ENCODE measurements at places on chromosomes 11 and 22.

- DNase-seq = no peak
Measured at GRCh38 chr22:39703091-39703490, 132.5 kb downstream of the CACNA1I start.

- DNase-seq = no peak
Measured at GRCh38 chr11:61163714-61164605, 2.7 kb upstream of the VPS37C start.

- DNase-seq = no peak
Measured at GRCh38 chr11:103085758-103086365, 6.1 kb downstream of the DCUN1D5 start.

DNA sequence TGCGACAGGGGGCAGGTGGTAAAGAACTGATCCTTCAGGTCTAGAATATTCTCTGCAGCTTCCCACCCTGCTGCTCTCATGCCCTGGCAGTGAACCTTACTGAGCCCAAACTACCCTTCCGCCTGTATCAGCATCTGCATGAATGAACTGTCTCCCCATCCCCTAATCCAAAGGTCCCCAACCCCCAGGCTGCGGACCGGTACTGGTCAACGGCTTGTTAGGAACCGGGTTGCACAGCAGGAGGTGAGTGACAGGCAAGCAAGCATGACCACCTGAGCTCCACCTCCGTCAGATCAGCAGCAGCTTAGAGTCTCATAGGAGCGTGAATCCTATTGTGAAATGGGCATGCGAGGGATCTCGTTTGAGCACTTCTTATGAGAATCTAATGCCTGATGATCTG lies 58.2 kb upstream of the LMO1 start:
- no peak for DNase-seq

- DNase-seq = no peak
Measured at GRCh38 chr22:43476751-43477725, 65.2 kb downstream of the MPPED1 start.

DNA sequence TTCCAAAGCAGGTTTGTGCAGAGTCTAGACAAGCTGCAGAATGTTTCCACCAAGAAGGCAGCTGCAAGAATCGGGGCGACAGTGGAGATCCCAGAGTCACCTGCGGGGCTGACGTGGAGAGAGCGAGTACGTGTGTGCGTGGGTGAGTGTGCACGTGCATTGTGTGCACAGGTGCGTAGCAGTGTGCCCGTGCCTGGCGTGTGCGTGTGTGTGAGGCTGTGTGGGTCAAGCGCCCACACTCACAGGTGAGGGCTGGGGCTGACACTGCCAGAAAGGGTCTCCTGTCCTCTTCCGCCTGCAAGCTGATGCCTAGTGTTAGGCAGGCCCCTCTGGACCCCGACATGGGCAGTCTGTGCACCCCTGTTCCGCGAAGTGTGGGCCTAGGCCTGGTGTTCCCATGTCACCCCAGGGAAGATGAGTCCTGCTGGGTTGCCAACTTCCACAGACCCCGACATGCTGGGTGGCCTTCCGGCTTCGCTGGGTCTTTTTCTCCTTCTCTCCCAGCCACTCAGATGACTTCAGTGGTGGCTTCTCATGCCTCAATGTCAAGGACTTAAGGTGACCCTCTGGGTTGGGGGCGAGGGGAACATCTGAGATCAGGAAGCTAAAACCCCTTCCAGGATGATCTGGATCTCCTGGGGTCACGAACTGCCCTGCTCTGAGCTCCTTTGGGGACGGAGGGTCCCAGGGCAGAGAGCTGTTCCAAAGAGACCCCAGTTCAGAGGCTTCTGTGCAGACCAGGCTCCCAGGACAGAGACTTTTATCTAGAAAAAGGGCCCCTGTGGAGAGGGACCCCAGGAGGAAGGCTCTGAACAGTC lies 10.4 kb upstream of the SYT8 start:
- no peak for DNase-seq

DNA sequence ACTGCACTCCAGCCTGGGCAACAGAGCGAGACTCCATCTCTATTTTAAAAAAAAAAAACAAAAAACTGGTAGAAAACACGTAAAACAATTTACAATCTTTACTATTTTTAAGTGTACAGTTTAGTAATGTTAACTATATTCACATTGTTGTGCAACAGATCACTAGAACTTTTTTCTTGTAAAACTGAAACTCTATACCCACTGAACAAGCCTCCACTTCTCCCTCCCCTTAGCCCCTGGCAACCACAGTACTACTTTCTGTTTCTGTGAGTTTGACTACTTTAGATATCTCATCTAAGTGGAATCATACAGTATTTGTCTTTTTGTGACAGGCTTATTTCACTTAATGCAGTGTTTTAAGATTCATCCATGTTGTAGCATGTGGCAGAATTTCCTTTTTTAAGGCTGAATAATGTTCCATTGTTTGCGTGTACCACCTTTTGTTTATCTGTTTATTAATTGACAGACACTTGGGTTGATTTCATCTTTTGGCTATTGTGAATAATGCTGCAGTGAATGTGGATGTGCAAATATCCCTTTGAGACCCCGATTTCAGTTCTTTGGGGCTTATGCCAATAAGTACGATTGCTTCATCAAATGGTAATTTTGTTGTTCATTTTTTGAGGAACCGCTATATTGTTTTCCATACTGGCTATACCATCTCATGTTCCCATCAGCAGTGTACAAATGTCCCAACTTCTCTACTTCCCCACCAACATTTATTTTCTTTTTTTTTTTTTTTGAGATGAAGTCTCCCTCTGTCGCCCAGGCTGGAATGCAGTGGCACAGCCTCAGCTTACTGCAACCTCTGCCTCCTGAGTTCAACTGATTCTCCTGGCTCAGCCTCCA lies 11.0 kb downstream of the DDB2 start:
- DNase-seq = no peak

DNA sequence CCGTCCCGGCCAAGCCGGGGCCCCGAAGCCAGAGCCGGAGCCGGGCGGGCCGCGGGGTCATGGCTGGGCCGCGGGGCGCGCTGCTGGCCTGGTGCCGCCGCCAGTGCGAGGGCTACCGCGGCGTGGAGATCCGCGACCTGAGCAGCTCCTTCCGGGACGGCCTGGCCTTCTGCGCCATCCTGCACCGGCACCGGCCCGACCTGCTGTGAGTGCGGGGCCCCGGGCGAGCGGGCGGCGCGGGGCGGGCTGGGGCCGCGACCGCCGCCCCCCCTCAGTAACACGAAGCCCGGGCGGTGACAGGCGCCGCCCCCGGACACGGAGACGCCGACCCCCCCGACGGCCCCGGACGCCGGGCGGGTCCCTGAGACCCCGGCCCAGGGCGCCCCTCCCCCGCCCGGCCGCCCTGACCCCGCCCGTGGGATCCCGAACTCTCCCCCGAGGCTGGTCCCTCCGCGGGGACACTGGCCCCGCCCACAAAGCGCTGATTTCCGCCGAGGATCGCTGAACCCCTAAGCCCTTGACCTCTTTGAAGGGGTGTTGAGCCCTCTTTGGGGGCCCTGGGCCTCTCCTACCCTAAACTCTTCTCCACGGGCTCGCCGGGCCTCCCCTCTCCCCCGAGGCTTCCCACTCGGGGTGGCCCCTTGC lies 389 bp downstream of the MICALL1 start:
- DNase-seq = no peak

- no peak for DNase-seq
Measured at GRCh38 chr22:19691721-19692341, 22.5 kb upstream of the SEPTIN5 start.

DNA sequence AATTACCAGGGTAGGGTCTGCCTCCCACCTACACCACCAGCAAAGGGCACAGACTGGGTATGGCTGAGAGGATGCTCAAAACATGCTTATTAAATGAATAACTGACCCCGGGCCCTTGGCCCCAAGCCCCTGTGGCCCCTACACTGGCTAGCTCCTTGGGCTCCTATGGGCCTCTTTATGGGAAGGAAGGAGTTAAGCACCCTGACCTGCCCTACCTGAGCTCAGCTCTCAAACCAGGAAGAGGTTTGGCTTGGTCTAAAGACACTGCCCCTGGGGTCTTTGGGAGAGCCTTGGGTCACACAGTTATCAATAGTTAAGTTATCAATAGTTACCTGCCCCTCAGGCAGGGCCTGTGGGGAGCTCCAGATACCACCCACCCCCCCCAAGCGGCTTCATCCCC lies 1.2 kb downstream of the USH1C start:
- no peak for DNase-seq

GRCh38 chr22:40421082-40421350 lies 50.6 kb downstream of the SGSM3 start:
- DNase-seq = no peak

DNA sequence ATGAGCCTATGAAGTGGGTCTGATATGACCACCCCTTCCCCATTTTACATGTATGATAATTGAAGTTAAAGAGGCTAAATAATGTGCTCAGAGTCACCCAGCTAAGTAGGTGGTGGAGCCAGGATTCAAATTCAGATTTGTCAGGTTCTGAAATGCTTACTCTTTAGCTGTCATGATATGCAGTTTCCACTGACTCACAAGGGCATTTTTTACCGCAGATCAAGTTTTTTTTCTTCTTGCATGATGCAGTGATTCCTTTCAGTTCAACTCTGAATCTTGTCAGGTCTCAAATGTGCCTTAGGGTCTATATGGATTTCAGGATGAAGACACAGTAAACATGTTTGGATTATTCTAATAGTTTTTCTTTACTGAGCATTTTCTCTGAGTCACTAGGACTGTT lies 12.6 kb upstream of the TRIM44 start:
- DNase-seq = no peak

GRCh38 chr22:50027639-50028537 lies 15.3 kb upstream of the IL17REL start:
- DNase-seq = peak; percentile 50

- peak; percentile 39 for DNase-seq
Measured at GRCh38 chr11:45655347-45655756, 10.1 kb downstream of the CHST1 start.

GRCh38 chr11:117573326-117573725 lies 223.7 kb downstream of the DSCAML1 start:
- DNase-seq = no peak

- no peak for DNase-seq
Measured at GRCh38 chr22:49515475-49515874, 312.2 kb downstream of the BRD1 start.

DNA sequence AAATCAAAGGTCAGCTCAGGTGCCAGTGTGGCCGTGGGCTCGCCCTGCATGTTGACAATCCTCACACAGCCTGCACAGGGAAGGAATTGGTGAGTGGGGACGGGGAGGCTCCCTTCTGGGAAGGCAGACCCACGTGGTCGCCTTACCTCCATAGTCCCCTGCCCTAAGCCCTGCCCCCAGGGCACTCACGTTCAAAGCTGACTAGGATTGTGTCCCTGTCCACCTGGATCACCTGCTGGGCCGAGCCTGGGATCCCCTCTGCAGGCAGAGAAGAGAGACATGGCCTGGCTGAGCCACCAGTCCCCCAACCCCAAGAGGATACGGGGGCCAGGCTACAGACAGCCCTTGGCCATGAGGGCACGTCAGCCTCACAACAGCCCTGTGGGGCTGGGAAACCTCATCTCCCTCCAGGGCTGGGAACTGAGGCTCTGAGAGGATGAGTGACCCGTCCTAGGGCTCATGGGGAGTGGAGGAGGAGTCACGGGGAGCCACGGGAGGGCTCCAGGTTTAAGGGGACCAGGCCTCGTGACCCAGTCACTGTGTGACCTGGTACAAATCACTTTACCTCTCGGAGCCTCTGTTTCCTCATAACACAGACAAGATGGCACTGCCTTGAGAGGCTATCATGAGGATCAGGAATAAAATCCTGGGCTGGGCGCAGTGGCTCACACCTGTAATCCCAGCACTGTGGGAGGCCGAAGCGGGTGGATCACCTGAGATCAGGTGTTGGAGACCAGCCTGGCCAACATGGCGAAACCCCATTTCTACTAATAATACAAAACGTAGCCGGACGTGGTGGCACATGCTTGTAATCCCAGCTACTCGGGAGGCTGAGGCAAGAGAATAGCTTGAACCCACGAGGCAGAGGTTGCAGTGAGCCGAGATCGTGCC lies 12.1 kb upstream of the SF1 start:
- DNase-seq = no peak

GRCh38 chr11:59778122-59778521 lies 22.9 kb downstream of the STX3 start:
- no peak for DNase-seq

GRCh38 chr11:121456151-121456550 lies 3.4 kb upstream of the SORL1-AS1 start:
- no peak for DNase-seq

DNA sequence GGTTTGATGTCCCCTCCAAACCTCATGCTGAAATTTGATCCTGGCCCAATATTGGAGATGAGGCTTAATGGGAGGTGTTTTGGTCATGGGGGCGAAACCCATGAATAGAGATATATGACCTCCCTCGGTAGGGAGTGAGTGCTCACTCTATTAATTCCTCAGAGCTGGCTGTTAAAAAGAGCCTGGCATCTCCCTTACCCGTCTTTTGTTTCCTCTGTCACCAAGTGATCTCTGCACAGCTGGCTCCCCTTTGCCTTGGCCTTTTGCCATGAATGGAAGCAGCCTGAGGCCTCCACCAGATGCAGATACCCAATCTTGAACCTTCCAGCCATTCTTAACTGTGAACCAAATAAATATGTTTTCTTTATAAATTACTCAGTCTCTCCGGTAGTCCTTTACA lies 4.5 kb upstream of the CCDC81 start:
- DNase-seq = no peak

DNA sequence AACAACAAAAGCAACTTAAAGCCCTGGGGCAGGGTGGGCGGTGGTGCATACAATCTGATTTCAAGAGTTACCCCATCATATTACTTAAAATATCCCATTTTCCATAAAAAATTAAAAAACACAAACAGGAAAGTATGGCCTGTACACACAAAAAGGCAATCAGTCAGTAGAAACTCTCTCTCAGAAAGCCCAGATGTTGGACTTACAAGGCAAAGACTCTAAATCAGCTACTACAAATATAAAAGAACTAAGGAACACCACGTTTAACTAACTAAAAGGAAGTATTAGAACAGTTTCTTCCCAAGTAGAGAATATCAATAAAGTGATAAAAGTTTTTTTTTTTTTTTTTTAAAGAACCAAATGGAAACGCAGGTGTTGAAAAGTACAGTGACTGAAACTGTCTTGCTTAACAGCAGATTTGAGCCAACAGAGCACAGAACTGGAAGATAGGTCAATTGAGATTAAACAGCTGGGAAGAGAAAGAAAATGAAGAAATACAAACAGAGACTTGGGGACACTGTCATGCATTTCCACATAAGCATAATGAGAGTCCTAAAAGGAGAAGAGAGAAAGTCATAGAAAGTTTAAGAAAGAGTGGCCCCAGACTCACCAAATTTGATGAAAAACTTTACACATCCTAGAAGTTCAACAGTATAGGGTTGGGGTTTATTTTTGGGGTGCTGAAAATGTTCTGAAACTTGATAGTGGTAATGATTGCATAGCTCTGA lies 8.6 kb downstream of the SC5D start:
- no peak for DNase-seq

DNA sequence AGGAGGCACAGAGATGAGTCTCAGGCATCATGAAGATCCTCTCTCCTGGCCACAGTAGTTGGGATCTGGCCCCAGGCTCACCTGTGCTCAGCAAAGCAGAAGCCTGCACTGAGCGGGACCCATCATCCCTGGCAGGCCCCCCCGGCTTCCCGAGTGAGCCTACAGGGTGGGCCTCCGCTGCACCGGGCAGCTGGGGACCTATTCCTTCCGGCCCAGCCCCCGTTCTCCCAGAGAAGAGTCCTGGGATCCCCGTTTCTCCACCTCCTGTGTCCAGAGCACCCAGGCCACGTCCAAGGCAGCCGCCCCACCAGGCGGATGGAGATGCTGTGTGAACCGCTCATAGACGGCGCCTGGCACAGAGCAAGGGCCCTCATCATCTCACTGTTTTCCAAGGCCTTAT lies 52.5 kb downstream of the ANO1 start:
- DNase-seq = no peak
